ENCODE measurements at places on chromosomes 1 and 21.

GRCh38 chr1:44640200-44640853 lies 34.0 kb downstream of the TMEM53 start:
- DNase-seq, result no peak

DNA sequence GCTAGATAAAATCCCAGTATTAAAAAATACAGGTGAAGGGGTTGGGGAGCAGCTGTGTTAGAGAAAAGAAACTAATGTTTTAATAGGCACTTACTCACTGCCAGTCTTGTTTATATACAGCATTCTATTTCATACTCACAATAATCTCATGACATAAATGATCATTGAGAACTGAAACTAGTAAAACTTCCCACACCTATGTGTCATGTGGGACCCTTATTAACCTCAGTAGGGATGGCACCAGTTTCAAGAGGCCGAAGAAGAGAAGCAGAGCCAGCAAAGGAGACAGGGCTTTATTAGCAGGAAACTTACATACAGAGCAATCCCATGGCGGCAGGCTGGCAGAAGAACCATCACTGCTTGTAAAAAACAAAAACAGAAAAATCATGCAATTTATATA lies 48.8 kb upstream of the KCNH1 start:
- no peak for DNase-seq

- DNase-seq, result no peak
Observed at GRCh38 chr1:178607718-178608408, 95.0 kb downstream of the TEX35 start.

DNA sequence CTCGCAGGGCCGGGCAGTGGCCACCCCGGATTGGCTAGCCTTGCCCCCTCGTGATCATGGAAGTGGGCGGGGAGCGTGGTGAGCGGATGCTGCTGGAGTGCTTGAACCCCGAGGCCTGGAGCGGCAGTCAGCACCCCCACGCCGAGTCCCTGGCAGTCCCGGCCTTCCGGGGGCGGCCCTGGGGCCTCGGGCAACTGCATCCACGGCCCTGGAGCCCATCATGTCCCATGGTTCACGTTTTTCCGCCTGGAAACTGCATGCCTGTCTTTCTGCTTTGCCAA lies 45.6 kb downstream of the CDC7 start:
- no peak for DNase-seq

GRCh38 chr1:16397120-16397519 lies 30.1 kb downstream of the SZRD1 start:
- no peak for DNase-seq

- DNase-seq, result no peak
Observed at GRCh38 chr1:16006552-16007485, 2.8 kb downstream of the SRARP start.

DNA sequence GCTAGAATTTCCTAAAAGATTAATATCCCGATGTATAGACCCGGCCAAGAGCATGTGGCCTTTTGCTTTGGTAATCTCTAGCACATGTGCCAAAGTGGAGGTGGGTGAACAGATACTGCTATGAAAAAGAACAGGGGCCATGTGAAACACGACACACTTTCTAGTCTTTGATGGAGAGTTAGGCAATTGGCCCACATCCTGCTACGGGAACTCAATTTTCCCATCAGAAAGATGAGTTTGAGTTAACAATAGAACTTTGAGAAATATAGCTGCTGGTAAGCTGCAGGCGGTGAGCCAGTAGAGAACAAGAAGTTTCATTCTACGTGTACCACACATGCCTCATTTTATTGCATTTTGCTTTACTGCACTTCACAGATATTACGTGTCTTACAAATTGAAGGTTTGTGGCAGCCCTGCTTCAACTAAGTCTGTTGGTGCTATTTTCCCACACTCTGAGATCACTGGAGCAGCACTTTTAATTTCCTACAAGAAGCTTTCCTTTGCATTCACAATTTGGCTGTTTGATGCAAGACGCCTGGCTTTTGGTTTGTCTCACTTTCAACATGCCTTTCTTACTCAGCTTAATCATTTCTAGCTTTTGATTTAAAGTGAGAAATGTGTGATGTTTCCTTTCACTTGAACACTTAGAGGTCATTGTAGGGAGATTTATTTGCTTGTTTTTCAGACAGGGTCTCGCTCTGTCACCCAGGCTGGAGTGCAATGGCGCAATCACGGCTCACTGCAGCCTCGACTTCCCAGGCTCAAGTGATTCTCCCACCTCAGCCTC lies 46.3 kb downstream of the HTR6 start:
- no peak for DNase-seq

- no peak for DNase-seq
Observed at GRCh38 chr1:13469343-13469742, 44.5 kb downstream of the LRRC38 start.
